CD8-positive, alpha-beta memory T cell (primary cell): ENCODE measurements at places on chromosomes 6 and 20. TPM values are rescaled to one million over a fixed set of nuclear protein-coding genes. Genes with fewer than 3 reads are reported as not detected.
A peak's percentile ranks its signal among the peaks of the same experiment; 100 is the strongest.

DNA sequence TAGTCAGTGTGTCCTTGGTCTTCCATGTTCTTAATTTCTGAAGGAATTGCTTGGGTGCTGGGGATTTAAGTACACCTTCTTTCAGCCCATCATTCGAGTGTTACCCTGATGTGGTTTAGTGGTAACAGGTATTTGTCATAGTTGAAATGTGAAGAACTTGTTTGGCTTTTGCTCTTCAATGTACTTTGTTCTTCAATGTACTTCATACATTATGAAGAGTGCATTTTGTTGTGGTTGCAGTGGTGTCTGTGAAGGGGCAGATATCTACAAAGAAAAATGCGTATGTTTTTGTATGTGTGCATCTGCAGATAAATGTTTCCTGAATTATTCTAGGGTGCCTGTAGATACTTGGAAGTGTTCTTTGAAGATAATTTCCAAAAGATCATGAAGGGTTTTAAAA, 111.2 kb upstream of the SUPT3H start:
- H3K4me3 ChIP-seq, result no peak overlapping the region
- peaks cover 24% of the 10 kb centered on the region for H3K4me1 ChIP-seq
- H3K36me3 ChIP-seq, result no peaks in the 10 kb centered on the region

DNA sequence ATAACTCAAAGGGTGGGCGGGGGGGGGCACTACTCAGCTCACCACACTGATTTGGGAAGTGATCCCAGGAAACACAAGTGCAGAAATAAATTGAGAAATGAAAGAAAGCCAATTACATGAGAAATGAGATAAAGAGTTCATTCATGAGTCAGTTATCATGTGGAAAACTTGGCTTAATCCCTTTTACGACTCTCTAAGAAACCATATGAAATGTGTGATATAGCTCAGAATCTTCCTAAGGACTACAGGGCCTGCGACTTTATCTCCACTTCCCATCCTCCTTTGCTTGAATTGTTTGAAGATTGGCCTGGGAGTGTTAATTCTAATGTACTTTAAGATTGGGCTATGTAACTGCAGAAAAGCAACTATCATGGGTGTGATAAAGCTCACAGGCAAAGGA, 3.6 kb upstream of the BTN2A2 start:
- H3K27ac ChIP-seq, result no peak overlapping the region
- no peaks in the 10 kb centered on the region for H3K27me3 ChIP-seq
- H3K4me1 ChIP-seq, result peaks cover 12% of the 10 kb centered on the region
- DNase-seq, result no peak

GRCh38 chr6:90712114-90712513, 125.2 kb upstream of the MAP3K7 start:
- H3K4me3 ChIP-seq, result no peak overlapping the region
- no peaks in the 10 kb centered on the region for H3K4me1 ChIP-seq
- DNase-seq, result no peak
- H3K36me3 ChIP-seq, result no peaks in the 10 kb centered on the region
- H3K27ac ChIP-seq, result no peak overlapping the region

DNA sequence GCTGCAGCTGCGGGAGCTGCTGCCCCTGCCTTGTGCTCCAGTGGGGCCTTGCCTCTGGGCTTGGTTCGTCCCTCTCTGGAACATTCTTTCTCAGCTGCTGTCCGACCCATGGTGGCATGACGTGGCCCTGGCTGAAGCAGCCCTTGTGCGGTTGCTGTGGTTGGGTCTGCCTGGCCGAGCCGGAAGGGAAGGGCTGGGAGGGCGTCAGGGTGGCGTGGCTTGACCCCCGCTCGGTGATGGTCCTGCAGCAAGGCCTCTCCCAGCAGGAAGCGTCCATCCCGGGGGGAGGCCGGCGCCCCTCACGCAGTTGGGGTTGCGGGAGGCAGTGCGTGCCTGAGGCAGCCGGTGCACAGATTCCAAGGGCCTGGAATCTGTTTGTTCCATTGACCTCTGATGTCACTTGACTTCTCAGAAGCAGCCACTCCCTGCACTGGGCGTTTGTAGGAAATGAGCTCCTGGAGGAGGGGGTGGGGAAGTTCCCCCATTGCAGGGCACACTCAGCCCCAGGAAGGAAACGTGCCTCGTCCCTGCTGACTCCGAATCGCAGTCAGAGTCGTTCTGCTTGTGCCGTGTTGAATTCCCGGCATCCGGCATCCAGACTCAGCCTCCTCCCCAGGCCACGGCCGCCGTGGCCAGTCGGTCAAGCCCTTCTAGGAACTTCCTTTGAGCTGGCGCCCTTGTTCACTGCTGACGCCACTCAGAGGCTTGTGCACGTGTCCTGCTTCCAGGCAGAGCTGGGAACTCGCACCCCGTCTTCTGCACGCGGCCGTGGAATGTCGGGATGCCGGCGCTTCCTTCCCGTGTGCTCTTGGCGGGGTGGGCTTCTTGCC, 9.7 kb upstream of the TNFRSF6B start:
- H3K4me1 ChIP-seq, result peaks cover 16% of the 10 kb centered on the region
- no peaks in the 10 kb centered on the region for H3K36me3 ChIP-seq
- no peak for DNase-seq
- no peak overlapping the region for H3K4me3 ChIP-seq

- no peak for DNase-seq
- no peak overlapping the region for H3K27ac ChIP-seq
- H3K4me1 ChIP-seq, result peaks cover 14% of the 10 kb centered on the region
- no peak overlapping the region for H3K4me3 ChIP-seq
- H3K36me3 ChIP-seq, result no peaks in the 10 kb centered on the region
Observed at GRCh38 chr6:35448191-35448590, 3.9 kb upstream of the FANCE start.

GRCh38 chr6:81792826-81793225, 40.3 kb upstream of the TENT5A start:
- H3K36me3 ChIP-seq, result no peaks in the 10 kb centered on the region
- no peaks in the 10 kb centered on the region for H3K4me1 ChIP-seq
- H3K4me3 ChIP-seq, result no peak overlapping the region
- no peaks in the 10 kb centered on the region for H3K27me3 ChIP-seq

- no peak overlapping the region for H3K4me3 ChIP-seq
- no peaks in the 10 kb centered on the region for H3K27me3 ChIP-seq
- H3K36me3 ChIP-seq, result no peaks in the 10 kb centered on the region
- H3K27ac ChIP-seq, result no peak overlapping the region
- H3K4me1 ChIP-seq, result peaks cover 12% of the 10 kb centered on the region
Observed at GRCh38 chr20:10509376-10509775, 74.3 kb downstream of the SLX4IP start.

GRCh38 chr6:6516666-6517458, 71.7 kb upstream of the LY86 start:
- H3K36me3 ChIP-seq, result no peaks in the 10 kb centered on the region
- no peak overlapping the region for H3K27ac ChIP-seq
- no peak for DNase-seq
- peaks cover 4% of the 10 kb centered on the region for H3K27me3 ChIP-seq
- no peaks in the 10 kb centered on the region for H3K4me1 ChIP-seq

GRCh38 chr20:3603108-3603507, 60.1 kb downstream of the GFRA4 start:
- H3K27ac ChIP-seq, result no peak overlapping the region
- DNase-seq, result no peak
- H3K36me3 ChIP-seq, result peaks cover 6% of the 10 kb centered on the region
- no peaks in the 10 kb centered on the region for H3K27me3 ChIP-seq
- no peak overlapping the region for H3K4me3 ChIP-seq
- no peaks in the 10 kb centered on the region for H3K4me1 ChIP-seq

GRCh38 chr6:11208854-11209253, 23.6 kb downstream of the NEDD9 start:
- no peak overlapping the region for H3K4me3 ChIP-seq
- DNase-seq, result no peak
- H3K27ac ChIP-seq, result no peak overlapping the region

- no peak for DNase-seq
- H3K27me3 ChIP-seq, result no peaks in the 10 kb centered on the region
- H3K27ac ChIP-seq, result peak overlapping the region; percentile 40
- peaks cover 90% of the 10 kb centered on the region for H3K4me1 ChIP-seq
Observed at GRCh38 chr20:31678389-31679356, 41.0 kb downstream of the COX4I2 start.

DNA sequence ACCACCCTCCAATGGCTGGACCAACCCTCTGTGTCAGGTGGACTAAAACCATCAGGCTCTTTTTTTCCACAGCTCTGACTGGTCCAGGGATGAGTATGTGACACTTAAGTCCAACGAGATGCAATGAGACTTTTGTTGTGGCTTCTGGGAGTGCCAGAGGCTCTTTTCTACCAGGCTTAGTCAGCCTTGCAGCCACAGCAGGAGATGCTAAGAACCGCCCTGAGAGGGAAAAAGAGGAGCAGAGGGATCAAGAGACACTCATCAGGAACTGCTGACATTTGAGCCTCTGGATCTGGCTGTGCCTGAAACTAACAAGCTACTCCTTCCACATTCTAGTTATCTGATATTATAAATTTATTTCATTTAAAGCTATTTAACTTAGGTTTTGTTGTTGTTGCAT, 270.9 kb upstream of the SULF2 start:
- no peak overlapping the region for H3K4me3 ChIP-seq
- H3K27ac ChIP-seq, result no peak overlapping the region
- H3K36me3 ChIP-seq, result no peaks in the 10 kb centered on the region
- no peak for DNase-seq
- H3K4me1 ChIP-seq, result no peaks in the 10 kb centered on the region

GRCh38 chr6:10386220-10386619, 28.7 kb downstream of the TFAP2A start:
- no peaks in the 10 kb centered on the region for H3K4me1 ChIP-seq
- no peaks in the 10 kb centered on the region for H3K36me3 ChIP-seq

GRCh38 chr6:144730088-144730645, 445.0 kb downstream of the UTRN start:
- no peak for DNase-seq
- H3K4me3 ChIP-seq, result no peak overlapping the region
- H3K36me3 ChIP-seq, result peaks cover 26% of the 10 kb centered on the region
- H3K4me1 ChIP-seq, result peaks cover 7% of the 10 kb centered on the region

GRCh38 chr6:17600527-17601385, 654 bp downstream of the FAM8A1 start:
- peaks cover 35% of the 10 kb centered on the region for H3K4me1 ChIP-seq
- peak overlapping the region; percentile 91 for H3K27ac ChIP-seq
- H3K27me3 ChIP-seq, result no peaks in the 10 kb centered on the region
- H3K4me3 ChIP-seq, result peak overlapping the region; percentile 57

- no peak overlapping the region for H3K27ac ChIP-seq
- no peaks in the 10 kb centered on the region for H3K36me3 ChIP-seq
- no peaks in the 10 kb centered on the region for H3K27me3 ChIP-seq
- H3K4me1 ChIP-seq, result no peaks in the 10 kb centered on the region
- no peak overlapping the region for H3K4me3 ChIP-seq
Observed at GRCh38 chr6:50681213-50681824, 32.0 kb upstream of the TFAP2D start.

GRCh38 chr6:85867595-85867994, 224.9 kb upstream of the SYNCRIP start:
- no peaks in the 10 kb centered on the region for H3K27me3 ChIP-seq
- no peaks in the 10 kb centered on the region for H3K36me3 ChIP-seq
- no peak overlapping the region for H3K4me3 ChIP-seq
- H3K27ac ChIP-seq, result no peak overlapping the region
- DNase-seq, result no peak

GRCh38 chr20:21100578-21101452, 5.3 kb downstream of the LINC00237 start:
- no peaks in the 10 kb centered on the region for H3K36me3 ChIP-seq
- H3K4me1 ChIP-seq, result peaks cover 44% of the 10 kb centered on the region
- H3K27ac ChIP-seq, result peak overlapping the region; percentile 38
- H3K4me3 ChIP-seq, result peak overlapping the region; percentile 60
- no peak for DNase-seq

DNA sequence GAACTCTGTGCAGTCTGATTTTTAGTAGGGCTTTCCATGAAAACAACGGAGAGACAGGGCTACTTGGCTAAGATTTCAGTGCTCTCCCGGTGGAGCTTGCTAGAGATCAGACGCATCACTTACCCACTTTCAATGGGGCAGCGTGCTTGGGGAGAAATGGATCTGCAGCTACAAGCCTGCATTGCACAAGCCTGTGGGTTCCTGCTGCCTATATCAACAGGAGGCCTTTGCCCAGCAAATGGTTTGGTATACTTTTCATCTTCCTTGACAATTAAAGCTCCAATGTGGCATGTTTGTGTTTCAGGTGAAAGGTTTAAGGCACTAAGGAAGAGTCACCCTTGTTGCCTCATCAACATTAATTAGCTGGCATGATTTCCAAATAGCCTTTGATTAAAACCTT, 136.0 kb upstream of the FOXQ1 start:
- no peaks in the 10 kb centered on the region for H3K27me3 ChIP-seq
- no peaks in the 10 kb centered on the region for H3K4me1 ChIP-seq
- no peaks in the 10 kb centered on the region for H3K36me3 ChIP-seq
- no peak overlapping the region for H3K4me3 ChIP-seq

GRCh38 chr6:76682842-76683241, 610.4 kb upstream of the IMPG1 start:
- no peak overlapping the region for H3K4me3 ChIP-seq
- no peaks in the 10 kb centered on the region for H3K4me1 ChIP-seq
- no peak overlapping the region for H3K27ac ChIP-seq
- no peaks in the 10 kb centered on the region for H3K36me3 ChIP-seq
- DNase-seq, result no peak
- no peaks in the 10 kb centered on the region for H3K27me3 ChIP-seq

DNA sequence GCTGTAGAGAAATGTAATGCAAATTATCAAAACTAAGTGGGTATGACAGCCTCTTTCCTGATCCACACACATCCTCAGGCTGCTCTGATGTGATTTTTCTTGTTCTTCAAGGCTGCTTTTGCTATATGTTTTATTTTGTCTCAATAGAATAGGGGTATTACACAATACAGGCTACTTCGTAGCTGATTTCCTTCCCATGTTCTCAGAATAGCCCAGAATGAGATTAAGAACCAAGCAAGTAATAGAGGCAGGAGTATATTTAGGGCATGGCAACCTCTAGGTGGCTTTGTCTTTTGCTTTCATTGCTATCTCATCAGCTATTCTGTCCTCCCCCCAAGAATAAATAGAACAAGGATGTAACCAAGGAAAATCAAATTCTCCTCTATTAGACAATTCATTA, 241.8 kb downstream of the ALDH8A1 start:
- H3K36me3 ChIP-seq, result no peaks in the 10 kb centered on the region
- no peaks in the 10 kb centered on the region for H3K27me3 ChIP-seq
- H3K4me1 ChIP-seq, result no peaks in the 10 kb centered on the region
- H3K4me3 ChIP-seq, result no peak overlapping the region
- no peak overlapping the region for H3K27ac ChIP-seq

- DNase-seq, result no peak
- no peaks in the 10 kb centered on the region for H3K4me1 ChIP-seq
- no peak overlapping the region for H3K27ac ChIP-seq
- no peaks in the 10 kb centered on the region for H3K27me3 ChIP-seq
- no peak overlapping the region for H3K4me3 ChIP-seq
Observed at GRCh38 chr20:37920679-37921322, 17.9 kb downstream of the VSTM2L start.

- H3K4me1 ChIP-seq, result peaks cover 72% of the 10 kb centered on the region
- no peak overlapping the region for H3K27ac ChIP-seq
- H3K27me3 ChIP-seq, result no peaks in the 10 kb centered on the region
Observed at GRCh38 chr6:33414592-33415271, 3.2 kb downstream of the CUTA start.

The CDS2 gene
- total RNA-seq, result 55.3 TPM

The LPA gene
- total RNA-seq, result not detected

The SIRPD gene
- not detected for total RNA-seq

The AIG1 gene
- total RNA-seq, result 6.9 TPM

The AVP gene
- not detected for total RNA-seq

The STMND1 gene
- not detected for total RNA-seq

The ELOVL2 gene
- not detected for total RNA-seq

The AGER gene
- total RNA-seq, result 11.9 TPM

The AARS2 gene
- total RNA-seq, result 25.8 TPM

The CCDC170 gene
- not detected for total RNA-seq

The WASF1 gene
- 2.4 TPM for total RNA-seq
